MG63 (cell line): ENCODE measurements at places on chromosomes 11 and 22. TPM values are rescaled to one million over a fixed set of nuclear protein-coding genes. Genes with fewer than 3 reads are reported as not detected.

- DNase-seq = no peak
These were observed 24.3 kb downstream of the ARFGAP2 start for GRCh38 chr11:47152126-47152952.

DNA sequence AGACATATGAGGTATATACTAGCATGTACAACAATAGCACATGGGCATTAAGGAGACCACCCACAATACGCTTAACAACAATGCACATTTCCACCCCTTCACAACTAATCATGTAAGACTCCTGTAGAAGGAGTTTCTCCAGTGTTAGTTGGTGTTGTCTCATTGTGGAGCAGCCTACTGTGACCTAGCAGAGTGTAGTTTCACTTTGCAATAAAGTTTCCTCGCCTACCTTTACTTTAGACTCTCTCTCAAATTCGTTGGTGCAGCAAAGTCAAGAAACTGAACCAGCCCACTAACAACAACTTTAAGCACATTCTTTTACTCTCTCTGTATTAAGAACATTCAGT is 863.6 kb downstream of the FAM181B start:
- no peak for DNase-seq

Gene HTR3A
- total RNA-seq = not detected in 2 replicates

GRCh38 chr11:30586251-30587144 is at the start of gene MPPED2:
Gene MPPED2, minus strand, starts transcription at chr11:30586353. Its CDS starts 5,980 bp downstream, at chr11:30580373.
- DNase-seq = no peak

- no peak for DNase-seq
These were observed 2.2 kb upstream of the SCT start for GRCh38 chr11:629237-629583.
